ENCODE measurements at places on chromosomes 1 and 21. TPM values are rescaled to one million over a fixed set of nuclear protein-coding genes. Genes with fewer than 3 reads are reported as not detected.

GRCh38 chr1:180262628-180263488, 32.8 kb downstream of the LHX4 start:
- no peak for ATAC-seq

DNA sequence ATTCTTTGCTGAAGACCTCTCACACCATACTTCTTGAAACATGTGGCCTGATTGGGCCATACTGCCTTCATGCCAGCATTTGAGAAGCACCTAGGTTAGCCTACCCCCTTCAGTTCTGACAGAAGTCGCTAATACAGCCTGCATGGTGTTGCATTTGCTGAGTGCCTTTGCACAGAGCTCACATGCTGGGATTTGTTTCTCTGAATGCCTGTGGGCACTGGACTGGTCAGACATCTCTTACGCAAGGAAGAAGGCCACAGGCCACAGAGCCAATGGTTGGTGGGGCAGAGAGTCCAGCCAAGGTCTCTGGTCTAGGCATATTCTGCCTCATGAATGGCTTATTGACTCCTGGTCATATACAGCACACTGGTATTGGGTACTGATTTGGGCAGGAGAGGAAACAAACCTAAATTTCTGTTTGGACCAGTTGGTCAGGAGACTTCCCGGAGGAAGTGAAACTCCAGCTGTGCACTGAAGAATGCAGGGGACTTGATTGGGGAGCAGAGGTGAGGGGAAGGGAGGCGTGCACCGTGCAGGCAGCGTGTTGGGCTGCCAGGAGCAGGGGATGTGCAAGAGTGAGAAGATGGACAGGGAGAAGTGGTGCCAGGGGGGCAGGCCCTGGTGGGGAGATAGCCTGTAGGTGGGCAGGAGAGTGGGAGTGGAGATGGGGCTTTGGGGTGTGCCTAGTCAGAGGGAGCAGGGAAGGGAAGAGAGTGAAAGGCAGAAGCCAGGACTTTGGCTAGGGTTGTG, 18.1 kb downstream of the URB2 start:
- no peak for ATAC-seq

DNA sequence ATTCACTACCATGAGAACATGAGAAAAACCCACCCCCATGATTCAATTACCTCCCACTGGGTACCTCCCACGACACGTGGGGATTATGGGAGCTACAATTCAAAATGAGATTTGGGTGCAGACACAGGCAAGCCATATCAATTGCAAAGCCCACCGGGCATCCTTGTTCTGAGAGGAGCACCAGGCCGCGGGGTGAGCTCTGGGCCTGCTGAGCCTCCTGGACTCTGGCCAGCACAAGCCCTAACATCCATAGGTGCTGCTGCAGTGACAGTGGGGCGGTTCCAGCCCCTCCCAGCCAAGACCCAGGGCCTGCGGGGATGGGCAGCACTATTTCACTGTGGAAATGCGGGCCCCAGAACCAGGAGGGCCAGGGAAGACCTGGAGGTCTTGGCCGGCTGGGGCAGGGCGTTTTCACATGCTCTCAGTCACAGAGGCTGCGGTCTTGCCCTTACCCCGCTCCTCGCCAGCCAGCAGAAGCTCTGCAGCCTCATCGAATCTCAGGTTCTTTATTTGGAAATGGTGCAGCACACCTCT, 103.8 kb downstream of the PCBP3 start:
- ATAC-seq, result peak; percentile 17

DNA sequence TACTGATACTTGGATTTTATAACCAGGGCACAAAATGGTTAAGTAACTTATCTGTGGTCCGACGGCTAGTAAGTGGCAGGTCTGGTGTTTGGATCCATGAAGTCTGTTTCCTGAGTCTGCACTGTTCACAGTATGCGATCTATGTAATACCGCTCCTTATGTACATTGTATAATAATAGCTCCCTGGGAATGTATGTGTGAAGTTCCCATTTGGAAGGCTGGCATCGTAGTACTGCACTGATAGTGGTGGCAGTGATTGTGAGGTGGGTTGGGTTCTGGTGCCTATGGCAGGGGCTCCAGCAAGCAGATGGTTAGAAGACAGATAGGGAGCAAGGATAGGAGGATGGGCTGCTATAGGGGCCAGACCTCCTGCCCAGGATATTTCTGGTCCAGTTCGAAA, 25.3 kb downstream of the ITSN1 start:
- ATAC-seq, result no peak

GRCh38 chr1:153466908-153467307, 6.5 kb upstream of the S100A7 start:
- ATAC-seq, result no peak

- no peak for ATAC-seq
Measured at GRCh38 chr1:232137066-232137465, 492.9 kb downstream of the SIPA1L2 start.

DNA sequence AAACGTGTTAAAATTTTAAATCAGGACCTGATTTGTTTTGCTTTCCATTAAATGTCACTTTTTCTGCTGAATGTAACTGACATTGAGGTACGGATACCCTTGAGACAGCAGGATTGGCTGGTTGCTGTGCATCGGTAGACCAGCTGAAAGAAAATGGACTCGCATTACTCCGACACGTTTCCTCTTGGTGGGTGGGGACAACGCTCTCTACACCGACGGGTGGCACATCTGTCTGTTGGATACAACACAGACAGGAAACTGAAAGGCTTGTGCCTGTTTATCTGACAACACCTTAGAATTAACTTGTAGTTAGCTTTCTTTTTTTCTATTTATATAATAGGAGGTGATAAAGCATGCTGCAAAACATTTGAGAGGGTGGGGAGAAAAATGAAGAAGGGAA, 19.4 kb downstream of the PRPF38A start:
- no peak for ATAC-seq

GRCh38 chr1:19478322-19478721, 7.0 kb downstream of the CAPZB start:
- no peak for ATAC-seq

GRCh38 chr21:46153247-46154154, 1.9 kb downstream of the FTCD start:
- ATAC-seq, result peak; percentile 7

GRCh38 chr1:6747674-6748073, 37.6 kb upstream of the CAMTA1 start:
- no peak for ATAC-seq

DNA sequence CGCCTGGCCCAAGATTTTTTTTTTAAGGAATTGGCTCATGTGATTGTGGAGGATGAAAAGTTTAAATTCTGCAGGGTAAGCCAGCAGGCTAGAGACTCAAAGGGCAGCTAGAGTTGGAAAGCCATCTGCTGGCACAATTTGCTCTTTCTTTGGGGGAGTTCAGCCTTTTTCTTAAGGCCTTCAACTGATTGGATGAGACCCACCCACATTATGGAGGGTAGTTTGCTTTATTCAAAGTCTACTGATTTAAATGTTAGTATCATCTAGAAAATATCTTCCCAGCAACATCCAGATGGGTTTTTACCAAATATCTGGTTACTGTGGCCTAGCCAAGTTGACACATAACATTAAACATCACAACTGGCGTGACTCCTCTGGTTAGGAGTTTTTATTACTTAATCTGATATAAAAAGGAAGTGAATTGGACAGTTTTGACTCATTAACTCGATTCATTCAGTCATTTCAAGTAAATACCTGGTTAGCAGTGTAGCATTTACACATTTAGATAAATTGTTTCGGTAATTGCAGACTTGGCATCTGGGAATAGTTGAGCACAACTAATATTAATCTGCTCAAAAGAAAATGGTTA, 12.4 kb downstream of the HOOK1 start:
- no peak for ATAC-seq

DNA sequence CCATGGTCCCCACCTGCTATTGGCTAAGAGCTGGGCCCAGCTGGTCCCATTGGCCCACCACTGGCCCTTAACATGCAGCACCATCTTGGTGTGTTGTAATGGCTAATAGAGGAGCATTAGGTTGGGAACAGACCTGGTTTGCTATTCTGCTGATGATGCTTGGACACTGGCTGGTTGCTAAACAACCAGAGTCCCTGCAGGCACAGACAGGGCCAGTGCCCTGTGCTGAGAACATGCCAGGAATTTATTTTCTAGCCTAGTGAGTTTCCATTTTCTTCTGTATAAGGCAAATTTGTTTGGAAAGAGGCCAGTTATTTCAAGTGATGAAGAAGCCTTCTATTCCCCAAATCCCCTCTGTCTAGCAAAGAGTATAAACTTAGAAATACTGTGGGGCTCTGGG, 42.9 kb upstream of the TDRD10 start:
- ATAC-seq, result no peak

DNA sequence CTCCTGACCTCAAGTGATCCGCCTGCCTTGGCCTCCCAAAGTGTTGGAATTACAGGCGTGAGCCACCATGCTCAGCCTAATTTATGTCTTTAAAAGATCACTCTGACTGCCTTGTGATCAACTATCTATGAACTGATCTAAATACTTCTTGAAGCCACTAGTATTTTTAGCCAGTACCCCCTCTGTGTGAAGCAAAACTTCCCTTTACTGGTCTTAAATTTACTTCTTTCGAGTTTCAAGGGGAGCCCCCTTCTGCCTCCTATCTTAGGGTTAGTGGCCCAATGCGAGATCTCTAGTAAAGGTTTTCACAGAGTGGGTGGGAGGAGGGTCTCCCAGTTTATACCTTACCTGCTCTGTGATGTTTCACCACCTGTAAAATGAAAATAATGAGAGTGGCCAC, 66.1 kb upstream of the RPL11 start:
- ATAC-seq, result no peak

- ATAC-seq, result peak; percentile 54
Measured at GRCh38 chr1:112508278-112509004, at the start of gene WNT2B. Gene WNT2B, plus strand, starts transcription at chr1:112508965. Its CDS starts 298 bp downstream, at chr1:112509263.

- no peak for ATAC-seq
Measured at GRCh38 chr1:201511396-201511940, 4.5 kb upstream of the CSRP1 start.

GRCh38 chr1:31503570-31503969, 72.7 kb upstream of the TINAGL1 start:
- no peak for ATAC-seq

- ATAC-seq, result no peak
Measured at GRCh38 chr1:41289196-41289595, 47.1 kb upstream of the SCMH1 start.

DNA sequence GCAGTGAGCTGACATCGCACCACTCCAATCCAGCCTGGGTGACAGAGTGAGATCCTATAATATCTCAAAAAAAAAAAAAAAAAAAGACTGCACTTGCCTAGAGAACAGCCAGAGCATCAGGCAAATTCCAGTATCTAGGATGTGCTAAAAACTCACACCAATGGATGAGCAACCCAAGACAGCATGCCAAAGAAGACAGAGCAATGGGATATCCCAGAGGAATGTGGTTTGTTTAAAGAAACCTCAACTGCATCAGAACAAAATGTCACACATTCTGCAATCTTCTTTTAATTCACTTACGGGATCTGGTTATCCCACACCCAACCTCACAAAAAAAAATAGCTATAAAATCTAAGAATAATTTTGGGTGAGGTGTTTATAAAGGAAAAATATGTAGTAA, 7.3 kb downstream of the KCNH1 start:
- no peak for ATAC-seq

DNA sequence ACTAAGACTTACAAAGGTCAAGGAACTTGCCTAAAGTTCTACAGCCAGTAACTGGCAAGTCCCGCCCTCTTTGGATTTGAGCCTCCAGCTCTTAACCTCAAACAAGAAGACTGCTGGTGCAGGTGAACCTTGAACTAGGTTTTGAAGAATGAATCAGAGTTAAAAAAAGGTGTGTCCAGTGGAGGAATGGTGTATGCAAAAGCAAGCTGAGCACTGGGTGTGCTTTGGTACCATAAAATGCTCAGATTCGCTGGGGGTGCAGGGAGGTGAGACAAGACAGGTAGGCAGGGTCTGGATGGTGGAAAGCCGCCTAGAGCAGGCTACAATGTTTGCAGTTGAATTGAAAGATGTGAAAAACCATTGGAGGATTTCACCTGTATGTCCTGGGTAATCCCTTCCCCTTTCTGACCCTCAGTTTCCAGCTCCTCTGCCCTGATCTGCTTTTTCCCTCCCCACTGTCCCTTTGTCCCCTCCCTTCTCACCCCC, 39.8 kb downstream of the FOXD2 start:
- peak; percentile 45 for ATAC-seq

- ATAC-seq, result no peak
Measured at GRCh38 chr21:29064850-29065481, 8.5 kb downstream of the CCT8 start.

- ATAC-seq, result peak; percentile 52
Measured at GRCh38 chr1:116777831-116778830, 23.9 kb downstream of the CD2 start.

- ATAC-seq, result peak; percentile 79
Measured at GRCh38 chr1:205658943-205659581, 21.2 kb downstream of the SLC45A3 start.

- no peak for ATAC-seq
Measured at GRCh38 chr1:109930252-109930993, 19.8 kb downstream of the CSF1 start.

Gene SARS1
- 154 TPM for total RNA-seq

Gene PLA2G2F
- total RNA-seq, result 0.04 TPM

Gene GUCA2B
- total RNA-seq, result not detected

Gene FMO1
- 1.8 TPM for total RNA-seq

Gene KRTAP23-1
- total RNA-seq, result not detected

Gene FCMR
- 2.9 TPM for total RNA-seq

Gene VSIG8
- 1.2 TPM for total RNA-seq

Gene FCRL2
- 0.56 TPM for total RNA-seq
